ENCODE measurements at places on chromosomes 3 and 15.

DNA sequence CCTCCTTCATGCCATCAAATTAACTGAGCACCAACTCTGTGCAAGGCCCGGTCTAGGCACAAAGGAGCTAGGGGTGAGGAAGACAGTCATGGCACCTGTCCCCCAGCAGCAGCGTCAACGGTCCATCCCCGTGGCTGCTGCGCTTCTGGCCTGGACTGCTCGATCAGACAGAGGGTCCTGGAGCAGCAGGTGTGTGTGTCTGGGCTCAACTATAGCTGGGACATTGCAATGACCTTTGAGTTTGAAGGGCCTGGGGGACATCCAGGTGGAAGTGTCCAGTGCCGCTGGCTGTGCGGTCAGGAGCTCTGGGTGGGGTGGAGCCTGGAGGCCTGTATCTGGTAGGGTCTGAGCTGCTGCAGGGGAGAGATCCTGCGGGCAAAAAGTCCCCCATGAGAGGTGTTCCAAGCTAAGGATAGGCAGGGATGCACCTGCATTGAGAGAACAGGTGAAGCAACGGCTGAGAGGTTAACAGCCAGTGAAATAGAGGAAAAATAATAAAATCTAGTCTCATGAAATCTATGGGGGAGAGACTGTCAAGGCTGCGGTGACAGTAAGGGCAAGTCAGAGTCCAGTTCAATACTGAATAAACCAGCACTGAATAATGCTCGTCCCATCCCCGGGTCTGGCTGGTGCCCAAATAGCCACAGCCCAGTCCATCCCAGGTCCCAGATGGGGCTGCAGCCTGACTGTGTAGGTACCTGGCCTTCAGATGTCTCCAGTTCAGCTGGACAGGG, 25.4 kb upstream of the SLC41A3 start:
- no peak for DNase-seq

DNA sequence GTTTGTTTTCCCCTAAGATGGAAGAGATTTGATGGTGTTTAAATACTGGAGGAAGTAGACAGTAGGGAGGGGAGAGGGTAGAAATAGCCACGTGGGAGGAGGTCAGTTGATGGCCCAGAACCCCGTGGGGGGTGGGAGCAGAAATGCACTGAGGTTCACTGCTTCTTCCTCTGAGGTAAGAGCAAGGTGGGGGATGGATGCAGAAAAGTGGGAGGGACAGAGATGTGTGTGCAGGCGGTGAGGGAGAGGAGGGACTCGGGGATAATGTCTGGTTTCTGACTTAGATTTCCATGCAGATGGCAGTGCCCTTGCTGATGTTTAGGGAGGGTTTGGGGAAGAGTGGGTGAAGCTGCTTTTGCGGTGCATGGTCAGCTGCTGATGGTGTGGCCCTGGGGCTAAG, 102.9 kb downstream of the ARNT2 start:
- no peak for DNase-seq

DNA sequence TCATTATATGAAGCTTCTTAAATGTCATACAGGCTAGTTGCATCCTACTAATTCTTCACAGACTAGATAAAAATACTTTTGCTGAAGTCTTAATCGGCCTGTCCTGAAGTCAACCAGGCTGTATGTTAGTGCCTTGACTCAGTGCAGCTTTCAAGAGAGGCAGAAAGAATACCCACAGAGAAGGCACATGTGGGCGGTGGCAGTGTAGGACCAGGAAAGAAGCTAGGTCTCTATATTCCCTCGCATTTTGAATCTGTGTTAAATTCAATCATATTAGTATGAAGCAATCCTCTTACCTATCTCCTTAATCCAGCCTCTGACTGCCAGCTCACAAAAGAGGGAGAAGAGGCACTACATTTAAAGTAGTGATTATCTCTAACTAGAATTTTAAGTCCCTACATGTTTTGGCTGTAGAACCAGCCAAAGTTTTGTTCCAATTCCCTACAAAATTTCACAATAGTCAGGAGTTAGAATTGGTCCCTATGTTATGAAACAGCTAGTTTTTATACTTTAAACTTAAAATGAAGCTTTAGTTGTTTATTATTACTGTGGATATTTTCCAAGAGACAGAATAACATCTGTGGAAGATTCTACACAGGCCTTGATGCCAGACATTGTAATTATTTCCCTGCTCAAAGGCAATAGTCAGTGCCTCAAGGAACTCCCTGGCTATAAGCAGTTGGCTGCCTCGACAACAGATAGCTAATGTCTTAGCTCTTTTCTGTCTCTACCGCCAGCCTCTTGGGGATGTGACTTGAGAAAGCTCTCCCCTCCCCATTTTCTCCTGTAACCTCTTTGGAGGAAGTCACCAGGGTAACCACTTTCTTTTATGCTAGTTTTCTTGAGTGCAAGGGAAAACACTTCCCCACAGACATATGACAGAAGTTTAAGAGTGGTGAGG, 31.9 kb downstream of the CRTC3 start:
- DNase-seq, result no peak

DNA sequence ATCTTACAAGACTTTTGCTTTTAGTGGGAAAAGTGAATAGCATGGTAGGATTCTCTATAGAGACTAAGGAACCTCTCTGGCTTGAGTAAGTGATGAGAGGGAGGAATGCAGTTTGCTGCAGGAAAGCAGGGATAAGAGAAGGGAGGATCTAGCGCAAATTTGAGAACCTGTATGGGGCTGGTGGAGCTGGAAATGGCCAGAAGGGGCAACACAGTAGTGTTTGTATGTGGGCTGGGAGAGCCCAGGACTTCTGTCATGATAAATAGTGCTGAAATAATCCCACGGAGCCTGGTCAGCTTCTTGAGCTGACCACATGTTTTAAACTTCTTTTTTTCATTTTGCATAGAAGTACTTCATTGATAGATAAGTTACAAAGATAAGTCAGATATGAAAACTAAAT, 11.2 kb upstream of the SHC4 start:
- DNase-seq, result no peak

DNA sequence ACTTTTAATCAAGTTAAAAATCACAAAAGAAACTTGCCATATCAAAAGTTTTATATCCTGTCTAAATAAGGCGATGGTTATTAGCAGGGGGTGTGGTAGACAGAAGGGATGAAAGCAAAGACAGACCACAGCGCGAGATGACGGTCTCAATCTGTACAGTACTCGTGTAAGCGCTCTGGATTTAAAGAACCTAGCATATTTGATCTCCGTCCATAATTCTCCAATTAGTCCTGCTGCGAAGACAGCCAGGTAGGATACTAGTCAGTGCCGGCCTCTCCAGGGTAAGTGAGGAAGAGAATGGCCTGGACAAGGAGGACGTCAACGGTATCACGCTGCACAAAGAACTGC, 701 bp downstream of the SGO1 start:
- DNase-seq, result no peak

DNA sequence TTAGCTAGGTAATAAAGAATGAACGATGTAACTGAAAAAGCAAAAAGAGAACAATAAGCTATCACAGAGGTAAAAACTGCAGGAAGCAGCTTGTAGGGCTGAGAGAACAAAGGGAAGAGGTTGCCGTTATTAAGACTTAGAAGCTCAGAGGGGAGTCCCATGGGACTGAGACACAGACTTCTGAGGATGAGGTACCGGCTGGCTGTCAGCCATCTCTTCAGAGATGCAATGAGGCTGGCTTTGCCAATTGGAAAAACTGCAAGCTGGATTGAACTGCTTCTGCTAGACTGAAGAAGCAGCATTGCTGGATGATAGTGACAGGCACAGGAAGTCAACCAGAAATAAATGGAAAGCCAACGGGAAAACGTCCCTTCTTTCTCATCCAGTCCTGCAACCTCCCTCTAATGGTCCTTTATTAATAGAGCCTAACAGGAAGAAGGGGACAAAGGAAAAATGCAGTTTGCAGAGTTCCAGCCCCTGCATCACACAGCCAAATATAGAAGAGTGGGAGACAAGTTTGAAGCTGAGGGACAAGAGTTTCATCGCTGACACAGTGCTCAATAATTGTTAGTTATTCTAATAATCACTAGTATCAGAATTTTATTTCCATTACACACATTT, 21.1 kb upstream of the KLHL6 start:
- no peak for DNase-seq

- DNase-seq, result no peak
These were observed 17.5 kb downstream of the GRAMD2A start for GRCh38 chr15:72179950-72180581.

DNA sequence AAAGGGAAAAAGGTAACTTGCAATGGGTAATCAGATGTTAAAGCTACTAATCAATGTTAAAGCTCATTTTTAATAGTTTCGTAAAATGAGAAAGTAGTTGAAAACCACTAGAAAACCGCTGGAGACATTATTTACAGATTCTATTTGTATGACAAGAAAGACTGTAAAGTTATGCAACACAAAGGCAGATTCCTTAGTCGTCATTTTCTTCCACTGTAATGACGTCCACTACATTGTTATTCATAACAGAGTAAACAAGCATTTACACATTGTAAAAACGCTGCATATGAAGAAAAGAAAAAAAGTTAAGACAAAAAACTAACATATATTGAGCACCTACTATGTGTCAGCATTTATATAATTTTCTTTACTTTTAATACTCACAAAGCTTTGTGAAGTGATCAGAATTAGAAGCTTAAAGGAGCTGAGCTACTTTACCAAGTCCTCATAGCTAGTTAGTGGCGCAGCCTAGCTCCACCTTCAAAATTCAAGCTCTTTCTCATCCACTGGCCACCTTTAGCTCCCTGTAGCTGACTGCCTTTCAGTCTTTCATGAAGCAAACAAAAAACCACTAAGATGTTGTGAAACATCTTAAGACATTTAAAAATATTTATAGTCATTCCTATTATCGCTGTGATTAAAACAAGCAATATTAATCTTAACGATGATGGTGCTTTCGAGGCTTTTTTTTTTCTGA, 100.1 kb upstream of the CDIN1 start:
- DNase-seq, result no peak

DNA sequence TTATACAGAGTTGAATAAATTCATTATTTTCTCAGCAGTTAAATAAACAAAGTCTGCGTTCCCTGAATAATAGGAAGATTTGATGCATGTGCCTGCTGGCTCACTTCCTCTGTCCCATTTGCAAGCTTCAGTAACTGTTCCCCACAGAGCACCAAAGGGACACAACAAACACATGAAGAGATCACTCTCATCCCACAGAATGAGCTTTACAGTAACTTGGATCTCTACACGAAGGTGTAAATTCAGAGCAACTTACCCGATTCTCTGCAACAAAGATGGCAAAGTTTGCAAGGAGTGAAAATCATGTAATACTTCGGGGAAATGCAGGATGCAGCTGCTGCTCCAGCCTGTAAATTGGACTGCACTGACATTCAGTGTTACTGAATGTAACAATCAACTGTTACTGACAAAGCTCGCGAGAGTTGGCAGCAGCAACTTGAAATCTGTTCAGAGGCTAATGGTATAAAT, at the start of gene BCHE:
Gene BCHE, minus strand, starts transcription at position 366 of the 468 bp plus-strand sequence. CDS start 6,390 bp downstream, outside the sequence.
- no peak for DNase-seq

DNA sequence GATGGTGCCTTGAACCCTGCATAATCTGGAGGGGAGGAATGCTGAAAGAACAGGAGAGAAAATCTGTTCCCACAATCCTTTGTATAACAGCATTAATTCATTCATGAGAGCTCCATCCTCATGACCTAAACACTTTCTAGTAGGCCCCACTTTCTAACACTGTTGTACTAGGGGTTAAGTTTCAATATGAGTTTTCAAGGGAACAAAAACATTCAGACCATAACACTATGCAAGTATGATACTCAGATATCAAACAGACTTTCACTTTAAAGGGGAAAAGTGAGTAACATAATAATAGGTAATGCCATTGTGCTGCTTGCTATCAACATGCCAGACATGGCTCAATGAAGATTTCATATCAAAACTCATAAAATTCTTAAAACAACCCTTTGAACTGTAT, 32.4 kb upstream of the PLSCR2 start:
- no peak for DNase-seq

DNA sequence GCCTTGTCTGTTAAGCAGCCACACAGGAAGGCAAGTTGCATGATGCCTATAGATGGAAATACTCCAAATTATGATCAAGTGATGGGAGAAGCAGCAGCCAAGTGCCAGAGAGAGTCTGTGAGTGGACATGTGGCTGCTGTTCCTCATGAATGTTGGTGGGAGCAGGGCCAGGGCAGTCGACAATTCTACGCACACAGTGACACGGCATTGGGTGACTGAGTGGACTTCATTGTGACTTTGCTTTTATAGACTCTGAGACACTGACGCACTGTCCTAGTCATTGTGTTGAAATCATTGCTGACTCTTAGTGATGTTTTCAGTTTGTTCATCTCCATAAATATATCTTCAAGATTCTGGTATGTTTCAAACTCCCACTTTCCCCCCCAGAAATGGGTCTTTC, 246.3 kb upstream of the SEMA6D start:
- no peak for DNase-seq

DNA sequence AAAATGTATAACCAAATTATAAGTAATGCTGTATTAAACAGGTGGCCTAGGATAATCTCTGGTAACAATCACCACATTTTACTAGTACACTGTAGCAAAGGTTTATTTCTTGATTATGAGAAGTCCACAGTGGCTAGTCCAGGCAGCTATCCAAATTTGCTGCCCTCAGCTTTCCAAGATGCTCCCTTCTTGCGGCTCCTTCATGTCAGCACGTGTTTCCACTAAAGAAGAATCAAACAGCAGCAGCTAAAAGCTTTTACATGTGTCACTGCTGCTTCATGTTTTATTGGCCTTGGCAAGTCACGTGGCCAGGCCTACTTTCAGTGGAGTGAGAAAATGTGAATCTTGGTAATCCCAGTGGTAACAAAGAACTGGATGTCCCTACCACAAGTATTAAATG, 5.6 kb upstream of the RBMS3 start:
- no peak for DNase-seq

GRCh38 chr3:55282994-55283393, 204.1 kb downstream of the WNT5A start:
- DNase-seq, result no peak

DNA sequence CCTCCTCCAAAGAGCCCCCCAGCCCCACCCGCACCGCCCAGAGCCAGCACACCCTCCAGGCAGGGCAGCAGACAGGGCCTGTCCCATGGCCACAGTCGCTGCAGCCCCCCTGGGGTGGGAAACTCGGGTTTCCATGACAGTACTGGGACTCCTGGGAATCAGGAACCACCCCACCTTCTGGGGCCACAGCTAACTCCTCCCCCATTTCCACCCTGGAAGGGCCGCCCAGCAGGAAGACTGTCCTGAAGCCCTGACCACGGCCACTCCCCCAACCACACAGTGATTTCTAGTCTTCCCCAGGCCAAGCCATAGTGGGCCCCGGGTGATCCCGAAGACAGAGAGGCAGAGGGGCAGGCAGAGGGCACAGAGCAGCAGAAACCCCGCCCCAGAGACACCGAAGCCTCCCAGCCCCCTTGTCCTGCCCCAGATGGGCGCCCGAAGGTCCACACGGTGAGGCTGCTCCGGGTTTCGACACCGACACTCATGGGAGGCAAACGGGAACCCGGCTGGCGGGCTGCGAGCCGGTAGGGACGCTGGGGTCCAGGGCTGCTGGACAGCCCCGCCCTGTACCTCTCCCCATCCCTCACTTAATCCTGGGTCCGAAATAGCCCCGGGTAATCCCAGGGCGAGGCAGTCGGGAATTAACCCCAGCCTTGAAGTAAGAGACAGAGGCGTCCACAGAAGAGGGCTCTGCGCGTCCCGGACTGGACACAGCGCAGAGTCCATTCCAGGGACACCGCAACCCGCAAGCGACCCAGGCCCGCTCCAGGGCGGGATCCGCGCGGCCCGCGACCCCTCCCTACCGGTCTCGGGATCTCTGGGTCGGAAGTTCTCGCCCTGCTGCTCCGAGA, 138.4 kb downstream of the NUP210 start:
- DNase-seq, result no peak

GRCh38 chr3:182621435-182622240, 171.7 kb upstream of the ATP11B start:
- DNase-seq, result no peak

GRCh38 chr3:149044339-149045083, 41.8 kb downstream of the HLTF start:
- DNase-seq, result no peak

GRCh38 chr3:195475614-195476013, 32.8 kb upstream of the ACAP2 start:
- DNase-seq, result no peak

Data from activated T-helper 1 cell treated with Interleukin-2 at 50 U/mL for 16 hours (primary cell).